ENCODE measurements at places on chromosomes 7 and 10. TPM values are rescaled to one million over a fixed set of nuclear protein-coding genes. Genes with fewer than 3 reads are reported as not detected.

DNA sequence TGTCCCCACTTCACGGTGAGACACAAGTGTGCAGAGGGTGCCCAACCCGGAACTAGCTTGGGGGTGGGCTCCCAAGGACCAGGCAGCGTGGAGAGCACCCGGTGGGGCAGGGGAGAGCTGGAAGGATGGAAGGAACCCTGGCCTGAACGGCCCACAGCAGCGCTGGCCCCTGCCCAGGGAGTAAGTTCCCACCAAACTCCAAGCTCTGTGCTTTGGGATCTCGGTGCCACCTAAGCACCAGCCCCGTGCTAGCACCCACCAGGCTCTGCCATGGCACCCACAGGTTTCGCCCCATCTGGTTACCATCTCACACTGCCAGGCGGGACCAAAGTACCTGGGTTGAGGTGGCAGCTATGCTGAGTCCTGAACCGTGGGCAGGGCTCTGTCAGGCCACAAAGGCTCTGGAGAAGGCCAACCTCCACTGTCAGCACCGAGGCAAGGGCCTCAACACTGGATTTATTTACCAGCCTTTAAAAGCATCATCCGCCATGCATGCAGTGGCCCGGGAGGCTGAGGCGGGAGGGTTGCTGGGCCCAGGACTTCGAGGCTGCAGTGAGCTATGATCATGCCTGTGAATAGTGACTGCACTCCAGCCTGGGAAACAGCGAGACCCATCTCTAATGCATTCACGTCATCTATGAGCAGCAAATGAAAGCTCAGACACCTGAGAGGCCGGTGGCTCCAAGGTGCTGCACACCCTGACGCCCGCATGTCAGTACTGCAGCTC is 16.0 kb downstream of the GPER1 start:
- DNase-seq, result no peak

DNA sequence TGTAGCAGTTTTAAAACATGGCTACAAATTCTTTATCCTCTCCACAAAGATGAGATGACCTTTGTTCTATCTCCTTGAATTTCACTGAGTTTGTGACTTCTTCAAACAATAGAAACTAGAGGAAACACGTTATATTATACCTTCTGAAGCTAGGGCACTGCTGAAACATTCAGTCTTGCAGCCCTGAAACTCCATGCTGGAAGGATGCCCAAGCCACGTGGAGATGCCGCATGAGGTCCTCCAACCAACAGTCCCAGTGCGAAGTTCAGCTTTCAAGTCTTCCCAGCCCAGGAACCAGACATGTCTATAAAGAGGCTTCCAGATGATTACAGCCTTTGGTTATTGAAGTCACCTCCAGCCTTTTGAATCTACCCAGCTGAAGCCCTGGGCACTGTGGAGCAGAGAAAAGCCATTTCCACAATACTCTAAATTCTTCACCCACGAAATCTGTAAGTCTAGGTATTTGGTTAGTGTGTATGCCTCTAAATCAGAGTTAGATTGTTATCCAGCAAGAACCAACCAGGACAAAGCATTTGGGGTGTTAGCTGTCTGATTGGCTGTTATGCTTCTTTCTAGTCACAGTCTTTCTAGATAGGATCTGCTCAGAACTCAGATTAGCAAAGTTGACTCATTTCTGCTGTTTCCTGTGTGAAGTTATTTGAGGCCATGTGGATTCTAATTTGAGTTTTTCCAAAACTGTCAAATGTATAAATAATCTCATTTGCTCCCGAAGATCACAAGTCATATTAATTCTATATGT is 186.5 kb upstream of the TMEM72 start:
- DNase-seq, result no peak

- no peak for DNase-seq
These were observed 189.5 kb downstream of the DNAJB6 start for GRCh38 chr7:157526005-157526912.

GRCh38 chr7:115869190-115869589 is 161.4 kb downstream of the TFEC start:
- DNase-seq, result no peak

Gene SKAP2
- 24.4 TPM for total RNA-seq

DNA sequence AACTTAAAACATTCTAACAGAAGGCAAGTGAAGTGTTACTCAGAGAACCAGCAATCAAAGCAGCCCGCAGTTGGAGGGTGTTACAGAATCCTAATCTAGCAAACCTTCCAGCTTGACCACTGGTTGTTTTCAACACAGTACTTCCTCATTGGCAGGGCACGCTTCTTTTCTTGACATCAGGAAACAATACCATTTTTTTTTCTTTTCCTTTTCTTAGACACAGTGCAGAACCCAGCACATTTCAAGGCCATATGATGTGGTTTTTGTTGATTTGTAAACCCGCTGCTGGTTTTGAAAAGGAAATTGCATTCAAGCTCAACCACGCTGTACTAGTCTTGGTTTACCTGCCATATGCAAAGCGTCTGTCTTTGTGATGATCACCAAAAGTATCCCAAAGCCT is 33.4 kb downstream of the RHOBTB1 start:
- DNase-seq, result no peak

- DNase-seq, result no peak
These were observed 15.5 kb downstream of the ZC3HAV1 start for GRCh38 chr7:139094030-139094429.

- DNase-seq, result no peak
These were observed 1.0 kb downstream of the CCDC186 start for GRCh38 chr10:114172776-114173602.

Gene TRIM50
- total RNA-seq, result not detected

DNA sequence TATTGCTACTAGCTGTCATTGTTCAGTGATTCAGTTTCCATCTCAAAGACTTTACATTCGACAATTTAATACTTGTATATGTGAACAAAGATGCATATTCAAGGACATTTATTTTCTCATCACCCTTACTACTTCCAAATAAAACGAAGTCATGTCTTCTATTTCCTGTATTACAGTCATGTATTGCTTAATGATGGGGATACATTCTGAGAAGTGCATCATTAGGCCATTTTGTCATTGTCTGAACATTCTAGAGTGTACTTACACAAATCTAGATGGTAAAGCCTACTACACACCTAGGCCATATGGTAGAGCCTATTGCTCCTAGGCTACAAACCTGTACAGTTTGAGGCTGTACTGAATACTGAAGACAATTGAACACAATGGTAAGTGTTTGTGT is 6.5 kb downstream of the C10orf95 start:
- DNase-seq, result no peak

GRCh38 chr10:96275685-96276418 is 4.5 kb upstream of the BLNK start:
- no peak for DNase-seq

- DNase-seq, result no peak
These were observed 111.6 kb downstream of the SGMS1 start for GRCh38 chr10:50512214-50512595.

Gene ZNF25
- 5.6 TPM for total RNA-seq

Gene MMP21
- total RNA-seq, result not detected

DNA sequence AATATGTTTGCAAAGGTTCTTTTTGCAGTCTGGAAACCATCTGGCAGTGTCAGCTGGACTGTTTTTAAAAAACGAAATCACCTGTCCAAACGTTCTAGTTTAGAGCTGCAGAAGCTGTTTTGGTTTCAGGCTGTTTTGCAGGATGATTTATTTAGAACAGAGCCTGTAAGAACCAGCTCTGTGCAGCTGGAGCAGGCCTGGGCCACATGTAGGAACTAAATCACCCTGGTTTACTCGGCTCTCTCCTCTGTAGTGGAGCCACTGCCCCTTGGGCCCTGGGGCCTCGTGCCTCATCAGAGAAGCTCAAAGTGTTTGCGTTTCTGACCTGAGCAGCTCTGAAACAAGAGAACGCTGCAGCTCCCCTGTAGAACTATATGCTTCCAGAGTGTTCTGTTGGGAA is 142.5 kb downstream of the ACTR3B start:
- no peak for DNase-seq

Gene PLXDC2
- not detected for total RNA-seq

Gene FRA10AC1
- total RNA-seq, result 11.6 TPM

- no peak for DNase-seq
These were observed 73.6 kb downstream of the ELFN1 start for GRCh38 chr7:1743481-1744230.

GRCh38 chr7:142566271-142566670 is 183.0 kb upstream of the PRSS1 start:
- no peak for DNase-seq

DNA sequence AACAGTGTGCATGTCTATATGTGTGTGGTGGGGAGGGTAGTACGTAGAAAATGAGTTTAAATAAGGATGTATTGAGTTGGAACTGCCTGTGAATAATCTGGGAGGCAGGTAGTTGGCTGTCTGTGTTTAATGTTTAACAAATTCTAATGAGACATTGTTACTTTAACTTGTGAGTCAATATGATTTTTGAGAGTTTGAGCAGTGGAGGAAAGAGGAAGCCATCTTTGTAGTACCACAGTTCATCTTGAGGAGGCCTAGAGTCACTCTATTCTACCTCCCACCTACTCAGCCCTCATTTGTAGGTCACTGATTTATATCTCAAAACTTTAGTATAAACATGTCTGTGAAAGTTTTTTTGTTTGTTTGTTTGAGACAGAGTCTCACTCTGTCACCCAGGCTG is 129.9 kb upstream of the ITGB1 start:
- DNase-seq, result no peak

- DNase-seq, result no peak
These were observed 58.8 kb upstream of the ADCY1 start for GRCh38 chr7:45515346-45515745.

DNA sequence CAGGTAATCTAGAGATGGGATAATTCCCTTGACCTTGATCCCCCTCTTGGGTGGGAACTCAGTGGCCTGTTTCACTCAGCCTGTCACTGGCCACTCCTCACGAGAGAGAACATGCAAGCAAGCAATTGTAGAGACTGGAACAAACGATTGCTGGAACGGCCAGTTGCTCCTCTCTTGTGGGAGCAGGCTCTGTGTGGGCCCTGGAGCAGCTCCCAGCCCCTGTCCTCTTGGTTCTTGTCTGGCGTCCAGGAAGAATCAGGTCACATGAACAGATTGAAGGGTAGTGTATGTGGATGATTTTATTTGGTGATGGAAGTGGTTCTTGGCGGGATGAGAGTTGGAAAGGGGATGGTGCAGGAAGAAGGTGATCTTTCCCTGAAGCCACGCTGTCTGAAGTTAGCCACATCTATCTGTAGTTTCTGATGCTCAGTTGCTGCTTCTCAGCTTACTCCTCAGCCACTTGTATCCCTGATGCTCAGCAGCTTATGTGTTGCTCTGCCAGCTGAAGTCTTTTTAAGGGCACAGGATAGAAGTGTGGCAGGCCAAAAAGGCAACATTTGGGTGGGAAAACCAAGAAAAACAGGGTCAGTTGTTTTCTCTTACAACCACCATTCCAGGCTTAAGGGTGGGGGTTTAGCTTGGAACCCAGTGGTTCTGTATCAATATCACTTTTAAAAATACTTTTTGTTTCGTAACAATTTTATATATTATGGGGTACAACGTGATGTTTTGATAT is 15.9 kb downstream of the RNF133 start:
- no peak for DNase-seq

DNA sequence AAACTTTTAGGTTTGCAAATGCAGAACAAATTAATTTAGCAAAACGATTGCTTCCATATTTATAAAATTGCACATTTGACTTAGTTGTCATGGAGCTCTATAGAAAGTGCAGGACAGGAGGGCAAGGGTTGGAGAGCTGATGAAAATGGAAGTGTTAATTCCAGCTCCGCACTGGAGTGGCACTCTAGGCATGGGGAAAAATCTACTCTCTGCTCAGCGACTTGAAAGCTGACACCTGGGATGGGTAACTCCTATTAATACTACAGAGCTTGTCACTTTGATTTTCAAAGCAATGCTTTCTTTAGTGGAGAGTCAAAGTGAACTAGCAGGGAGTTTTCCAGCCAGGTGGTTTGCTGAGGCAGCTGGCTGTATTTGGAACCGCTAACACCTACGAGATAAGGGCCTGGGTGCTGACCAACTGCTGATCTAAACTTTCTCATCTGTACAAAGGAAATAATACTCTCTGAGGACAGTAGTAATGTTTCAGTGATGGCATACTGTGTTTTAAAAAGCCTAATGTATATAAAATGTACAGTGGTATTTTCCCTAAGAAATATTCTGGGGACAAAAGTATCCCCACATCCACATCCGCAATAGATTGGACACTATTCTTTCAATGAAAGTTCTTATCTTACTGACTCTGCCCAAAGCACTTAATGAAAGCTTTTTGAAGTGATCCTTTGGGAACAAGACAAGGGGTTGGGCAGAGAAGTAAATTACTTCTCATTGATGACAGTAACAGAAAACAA is 444.3 kb downstream of the GPAM start:
- DNase-seq, result no peak

DNA sequence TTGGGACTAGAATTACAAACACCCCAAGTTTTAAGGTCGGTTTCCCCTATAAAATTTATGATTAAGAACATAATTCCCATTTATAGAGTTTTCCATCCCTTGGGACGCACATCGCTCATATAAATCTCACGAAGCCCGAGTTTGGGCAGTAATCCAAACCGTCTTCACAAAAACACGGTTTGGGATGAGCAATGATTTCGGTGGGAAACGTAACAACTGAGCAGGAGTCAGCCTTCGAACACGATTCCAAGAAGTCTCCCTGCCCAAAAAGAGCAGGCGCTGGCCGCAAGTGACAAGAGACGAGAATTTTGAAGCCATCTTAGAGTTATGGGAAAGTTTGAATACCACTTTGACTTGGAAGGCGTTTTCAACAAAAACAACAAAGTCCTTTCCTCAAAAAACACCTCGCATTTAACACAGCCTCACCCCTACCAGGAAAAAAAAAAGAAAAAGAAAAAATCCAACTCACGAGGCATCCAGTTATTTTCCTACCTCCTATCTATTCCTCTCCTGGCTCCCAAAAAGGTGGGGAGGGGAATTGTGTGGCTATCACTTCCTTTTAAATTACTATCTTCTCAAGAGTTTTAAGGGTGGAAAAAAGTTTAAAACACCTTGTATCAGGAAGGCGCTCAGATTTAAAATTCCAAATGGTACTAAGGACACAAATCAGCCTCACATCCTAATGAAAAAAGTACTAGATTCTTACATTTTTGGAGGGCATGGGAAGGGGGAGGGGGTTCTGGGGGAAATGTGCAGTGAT is 1.6 kb downstream of the SEPHS1 start:
- no peak for DNase-seq

Gene IFIT1B
- total RNA-seq, result 0.78 TPM

- DNase-seq, result no peak
These were observed 18.9 kb upstream of the OPN4 start for GRCh38 chr10:86635402-86635801.

Gene DGKB
- not detected for total RNA-seq

GRCh38 chr10:121900443-121901174 is 27.2 kb downstream of the ATE1 start:
- peak; percentile 87 for DNase-seq

- DNase-seq, result no peak
These were observed 62.3 kb downstream of the LHPP start for GRCh38 chr10:124523901-124524300.

- no peak for DNase-seq
These were observed 50.5 kb downstream of the HECTD2 start for GRCh38 chr10:91460681-91461080.

GRCh38 chr7:50674896-50675835 is 107.5 kb downstream of the GRB10 start:
- DNase-seq, result no peak

DNA sequence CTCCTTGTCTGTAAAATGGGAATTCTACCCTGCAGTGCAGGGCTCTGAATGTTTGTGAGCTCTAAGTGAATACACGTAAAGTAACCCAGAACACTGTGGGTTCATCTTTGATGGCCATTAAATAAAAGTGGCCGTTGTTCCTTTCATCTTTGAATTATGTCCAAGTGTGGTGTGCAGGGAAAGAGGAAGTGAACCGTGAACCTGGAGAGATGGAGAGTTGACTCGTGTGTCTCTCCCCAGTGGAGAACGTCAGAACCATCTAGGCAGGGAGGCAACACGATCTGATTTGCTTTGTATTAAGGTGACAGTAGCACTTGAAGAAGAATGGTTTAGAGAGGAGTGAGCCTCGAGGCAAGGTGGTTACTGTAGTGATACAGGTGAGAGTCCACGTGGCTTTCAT is 93.5 kb upstream of the GJD4 start:
- no peak for DNase-seq
